GM23248 (cell line): ENCODE measurements at places on chromosomes 4 and X. TPM values are rescaled to one million over a fixed set of nuclear protein-coding genes. Genes with fewer than 3 reads are reported as not detected.

The RTL9 gene
- total RNA-seq: 0.13 and 0.97 TPM in 2 replicates

The TBC1D8B gene
- 9.3 and 9.5 TPM in 2 replicates for total RNA-seq

The RPS3A gene
- total RNA-seq: 1,990 and 2,540 TPM in 2 replicates

GRCh38 chrX:148049441-148049840 is 68.3 kb downstream of the FMR1NB start:
- peak; percentile 40 for DNase-seq

- DNase-seq: peak; percentile 93
Observed at GRCh38 chr4:40672528-40673522, 43.2 kb upstream of the RBM47 start.

DNA sequence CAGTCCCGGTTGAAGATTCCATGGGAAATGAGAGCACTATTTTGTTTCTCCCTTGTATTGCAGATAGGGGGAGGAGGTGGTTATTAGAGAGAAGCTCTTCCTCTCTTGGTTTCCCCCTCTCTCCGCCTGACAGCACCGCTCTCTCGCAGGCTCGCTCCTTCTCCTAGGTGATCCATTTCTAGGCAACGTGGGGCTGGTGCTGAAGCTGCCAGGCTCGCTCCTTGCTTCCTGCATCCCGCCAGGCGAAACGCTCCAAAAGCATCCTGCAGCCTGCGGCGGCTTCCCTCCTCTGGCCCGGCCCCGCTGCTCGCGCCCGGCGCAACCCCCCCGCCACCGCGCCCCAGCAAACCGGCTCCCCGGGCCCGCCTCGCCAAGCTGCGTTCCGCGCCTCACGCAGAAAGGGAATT is at the start of gene GRID2:
Gene GRID2 (plus strand): TSS at position 346 of the 407 bp plus-strand sequence.
- peak; percentile 6 for DNase-seq

DNA sequence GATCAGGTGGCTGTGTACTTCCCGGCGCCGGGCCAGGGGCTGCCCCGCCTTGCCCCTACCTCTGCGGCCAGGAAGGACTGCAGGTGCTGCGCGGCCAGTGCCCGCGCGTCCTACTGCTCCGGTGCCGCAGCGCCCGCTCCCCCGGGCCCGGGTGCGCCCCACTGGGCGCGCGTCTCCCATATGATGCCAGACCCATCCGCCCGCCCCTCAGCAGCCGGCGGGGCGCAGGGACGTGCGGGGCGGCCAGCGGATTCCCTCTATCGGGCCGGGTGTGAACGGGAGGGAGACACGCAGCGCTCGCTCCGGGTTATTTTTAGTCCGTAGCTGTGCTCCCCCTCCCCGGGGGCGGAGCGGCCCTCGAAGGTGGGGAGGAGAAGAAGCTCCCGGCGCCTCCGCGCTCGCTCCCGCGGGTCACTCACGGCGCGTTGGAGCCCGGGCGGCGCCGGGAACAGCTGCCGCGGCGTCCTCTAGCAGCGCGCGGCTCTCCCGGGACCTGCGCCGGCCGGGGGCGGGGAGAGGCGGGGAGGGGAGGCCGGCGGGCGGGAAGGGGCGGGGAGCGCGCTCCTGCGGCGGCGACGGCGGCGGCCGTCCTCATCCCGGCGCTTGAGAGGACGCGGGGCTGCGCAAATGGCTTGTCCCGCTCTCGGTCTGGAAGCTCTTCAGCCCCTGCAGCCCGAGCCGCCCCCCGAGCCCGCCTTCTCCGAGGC is 103.6 kb downstream of the UCHL1 start:
- peak; percentile 72 for DNase-seq

DNA sequence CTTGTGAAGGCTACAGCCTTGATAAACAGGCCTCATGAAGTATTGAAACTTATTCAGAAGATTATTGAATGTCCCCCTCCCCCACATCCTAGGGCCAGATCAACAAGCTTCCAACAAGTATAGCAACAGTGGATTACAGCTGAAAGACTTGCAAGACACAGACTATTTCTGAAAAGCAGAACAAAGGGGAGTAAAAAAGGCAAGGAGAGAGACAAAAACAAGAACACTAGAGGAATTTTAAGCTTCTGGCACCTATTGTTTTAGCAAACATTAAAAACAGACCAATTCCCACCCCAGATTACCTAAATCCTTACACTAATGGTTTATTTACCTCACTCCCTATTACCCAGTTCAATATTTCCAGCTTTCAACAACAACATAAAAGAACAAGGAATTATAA is 446.3 kb upstream of the FSTL5 start:
- DNase-seq: no peak

- no peak for DNase-seq
Observed at GRCh38 chrX:24377911-24378468, 17.6 kb downstream of the SUPT20HL1 start.
